ENCODE measurements at places on chromosomes 6 and 20.

DNA sequence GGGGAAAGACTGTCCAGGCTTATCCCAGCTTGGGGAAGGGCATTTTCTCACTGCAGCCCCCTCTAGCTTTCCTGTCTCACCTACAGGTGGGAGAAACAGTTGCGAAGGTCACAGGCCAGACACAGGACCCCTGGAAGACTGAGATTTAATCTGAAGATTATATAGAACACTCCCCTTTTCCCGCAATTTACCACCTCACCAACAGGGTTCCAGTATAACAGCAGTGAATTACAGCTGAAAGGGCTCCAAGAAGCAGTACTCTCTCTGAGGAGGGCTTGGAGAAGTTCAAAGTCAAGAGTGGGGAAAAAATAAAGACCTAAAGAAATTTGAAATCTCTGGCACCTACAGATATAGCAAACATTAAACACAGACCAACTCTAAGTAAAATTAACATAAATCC lies 111.9 kb downstream of the ANKRD60 start:
- DNase-seq, result no peak

- no peak for DNase-seq
Measured at GRCh38 chr6:142728910-142729481, 216.0 kb downstream of the HIVEP2 start.

DNA sequence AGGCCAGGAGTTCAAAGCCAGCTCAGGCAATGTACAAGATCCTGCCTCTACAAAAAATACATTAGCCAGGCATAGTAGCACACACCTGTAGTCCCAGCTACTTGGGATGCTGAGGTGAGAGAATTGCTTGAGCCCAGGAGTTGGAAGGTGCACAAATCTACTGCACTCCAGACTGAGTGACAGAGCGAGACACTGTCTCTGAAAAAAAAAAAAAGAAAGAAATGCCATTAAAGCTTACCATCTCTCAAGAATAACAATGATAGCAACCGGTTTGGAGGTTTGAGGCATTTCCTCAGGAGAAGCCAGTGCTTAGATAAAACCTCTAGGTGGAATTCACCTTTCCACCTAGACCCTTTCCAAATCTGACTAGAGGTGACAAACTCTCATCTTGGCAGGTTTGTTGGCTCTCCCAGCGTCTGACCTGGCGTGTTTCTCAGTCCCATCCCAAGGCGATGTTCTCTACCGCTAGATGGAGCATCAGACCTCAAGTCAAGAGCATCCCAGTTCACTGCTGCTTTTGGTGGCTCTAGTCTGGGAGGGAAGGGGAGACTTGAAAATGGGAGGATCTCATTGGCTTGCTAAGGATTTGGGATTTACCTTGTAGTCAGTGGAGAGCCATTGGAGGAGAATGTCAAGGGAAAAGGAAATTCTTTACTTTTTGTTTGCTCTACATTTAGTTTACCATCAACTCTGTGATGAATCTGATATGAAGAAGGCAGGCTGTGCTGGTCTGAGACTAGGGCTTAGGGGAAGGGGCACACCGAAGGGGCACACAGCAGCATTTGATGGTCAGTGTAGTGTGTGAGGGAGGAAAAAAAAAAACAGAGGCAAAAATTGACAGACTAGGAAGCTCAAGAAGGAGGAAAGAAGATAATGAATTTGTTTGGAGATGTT lies 67.9 kb downstream of the NCOA7 start:
- peak; percentile 72 for DNase-seq

DNA sequence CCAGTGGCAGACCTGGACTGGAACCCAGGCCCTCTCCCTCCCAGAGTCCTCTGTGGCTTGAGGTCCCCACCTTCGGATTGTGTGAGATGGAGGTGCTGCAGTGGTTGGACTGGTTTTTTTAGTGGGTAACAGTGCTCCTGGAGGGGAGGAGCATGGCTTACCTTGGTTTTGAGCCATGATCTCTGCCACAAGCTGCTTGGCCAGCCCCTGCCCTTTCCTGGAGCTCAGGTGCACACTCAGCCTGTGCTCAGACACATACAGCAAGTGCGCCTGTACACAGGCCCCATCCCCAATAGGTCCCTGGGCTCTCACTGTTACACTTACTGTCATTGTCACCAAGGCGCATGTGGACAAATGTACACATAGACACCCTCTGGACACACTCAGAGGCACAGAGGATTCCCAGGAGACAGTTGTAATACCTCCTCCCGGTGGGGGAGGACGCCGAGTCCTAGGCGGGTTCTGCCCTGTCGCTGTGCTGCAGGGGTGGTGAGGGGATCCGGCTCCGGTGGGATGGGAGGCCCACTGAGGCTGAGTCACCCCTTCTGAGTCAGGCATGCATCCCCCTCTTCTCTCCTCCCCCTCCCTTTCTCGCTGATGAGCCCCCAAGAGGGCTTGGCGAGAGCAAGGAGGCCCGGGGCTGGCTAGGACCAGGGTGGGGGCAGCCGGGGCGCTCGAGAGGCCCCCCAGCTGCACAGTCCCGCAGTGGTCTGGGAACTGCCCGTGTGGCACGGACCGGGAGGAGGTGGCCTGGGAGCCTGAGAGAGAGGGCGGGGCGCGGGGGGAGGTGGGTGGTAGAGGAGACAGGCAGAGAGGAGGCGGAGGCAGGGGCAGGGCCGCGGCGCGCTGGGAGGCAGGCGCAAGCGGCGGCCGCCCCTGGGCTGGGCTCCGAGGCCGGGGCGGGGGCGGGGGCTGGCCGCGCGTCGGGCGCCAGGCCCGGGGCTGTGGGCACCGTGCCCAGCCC lies 522 bp upstream of the EPB41L1 start:
- peak; percentile 67 for DNase-seq

- peak; percentile 64 for DNase-seq
Measured at GRCh38 chr6:22221630-22222029, 75.2 kb downstream of the PRL start.

DNA sequence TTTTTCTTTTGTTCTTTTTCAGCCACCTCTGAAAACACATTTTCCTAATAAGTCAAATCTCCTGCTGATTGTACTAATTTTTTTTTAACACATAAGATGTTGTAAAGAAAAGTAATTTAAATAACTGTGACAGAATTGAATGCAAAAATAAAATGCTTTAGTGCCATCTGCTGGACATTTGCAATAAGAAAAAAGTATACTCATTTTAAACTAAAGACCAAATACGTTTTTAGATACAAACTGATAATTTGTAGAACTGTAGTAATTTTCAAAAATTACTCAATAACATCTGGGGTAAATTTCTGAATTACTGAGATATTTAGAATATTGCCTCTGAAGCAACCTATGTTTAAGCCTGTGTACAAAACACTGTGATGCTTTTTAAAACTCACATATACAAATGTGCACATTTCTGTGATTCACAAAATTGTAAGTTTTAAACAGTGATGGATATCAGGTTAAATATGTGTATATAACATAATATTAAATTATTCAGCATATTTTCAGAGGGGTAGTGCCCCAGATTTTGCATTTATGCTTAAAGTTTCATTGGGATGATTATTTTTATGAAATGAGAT lies 198.7 kb downstream of the RIMS1 start:
- DNase-seq, result peak; percentile 30

GRCh38 chr20:46641424-46641823 lies 9.8 kb downstream of the SLC13A3 start:
- DNase-seq, result no peak

DNA sequence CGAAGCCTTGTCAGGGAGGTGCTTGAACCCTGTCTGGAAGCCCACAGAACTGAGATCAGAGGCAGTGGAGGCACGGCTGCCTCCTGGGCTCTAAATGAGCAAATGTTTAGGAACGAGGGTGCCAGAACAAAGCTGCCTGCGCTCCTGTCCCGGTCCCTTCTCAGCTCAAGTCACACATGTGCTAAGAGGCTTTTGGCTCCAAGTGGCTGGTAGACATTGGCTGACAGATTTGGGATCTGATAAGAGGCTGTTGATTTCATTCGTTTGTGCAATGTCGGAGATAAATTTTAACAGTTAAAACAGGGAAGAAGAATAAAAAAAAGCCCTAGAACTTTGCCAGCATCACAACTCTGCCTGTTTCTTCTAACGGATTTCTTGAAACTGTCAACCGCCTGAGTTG lies 191.8 kb downstream of the NRN1 start:
- no peak for DNase-seq

DNA sequence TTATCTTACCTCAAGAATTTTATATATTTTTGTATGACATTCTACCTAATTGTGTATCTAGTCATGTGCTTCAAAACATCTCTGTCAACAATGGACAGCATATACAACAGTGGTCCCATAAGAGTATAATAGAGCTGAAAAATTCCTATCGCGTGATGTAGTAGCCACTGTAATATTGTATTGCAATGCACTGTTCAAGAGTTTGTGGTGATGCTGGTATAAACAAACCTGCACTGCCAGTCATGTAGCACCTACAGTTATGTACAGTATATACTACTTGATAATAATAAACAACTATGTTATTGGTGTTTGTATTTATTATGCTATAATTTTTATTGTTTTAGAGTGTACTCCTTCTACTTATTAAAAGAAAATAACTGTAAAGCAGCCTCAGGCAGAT lies 672.7 kb downstream of the CD109 start:
- DNase-seq, result no peak

- no peak for DNase-seq
Measured at GRCh38 chr20:58711266-58712051, 18.9 kb downstream of the NPEPL1 start.

- no peak for DNase-seq
Measured at GRCh38 chr6:156175433-156175832, 601.7 kb upstream of the ARID1B start.

DNA sequence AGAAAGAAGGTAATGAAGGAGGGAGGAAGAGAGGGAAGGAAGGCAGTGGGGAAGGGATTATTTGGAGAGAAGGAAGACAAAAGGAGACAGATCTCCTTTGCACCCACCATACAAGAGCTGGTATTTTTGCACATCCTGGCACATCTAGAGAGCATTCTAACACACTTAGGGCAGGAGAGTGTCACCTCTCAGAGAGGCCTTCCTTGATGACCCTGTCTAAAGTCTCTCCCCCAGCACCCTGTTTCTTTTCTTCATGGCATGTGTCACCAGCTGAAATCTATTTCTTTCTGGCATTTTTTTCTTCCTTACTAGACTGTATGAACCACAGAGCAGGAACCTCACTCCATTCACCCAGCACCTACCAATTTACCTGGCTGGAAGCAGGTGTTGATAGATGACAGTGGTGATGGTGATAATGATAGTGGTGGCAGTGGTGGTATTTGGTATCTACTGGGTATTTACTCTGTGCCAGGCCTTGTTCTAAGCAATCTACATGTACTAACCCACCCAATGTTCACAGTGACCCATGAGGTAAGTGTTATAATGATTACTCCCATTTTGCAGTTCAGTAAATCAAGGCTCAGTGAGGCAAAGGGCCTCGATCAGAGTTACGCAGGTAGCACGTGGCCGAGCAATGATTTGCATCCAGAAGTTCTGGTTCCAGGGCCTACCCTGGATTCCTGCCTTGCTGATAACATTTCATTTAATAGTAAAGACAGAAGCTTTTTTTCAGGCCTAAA lies 131.8 kb downstream of the NFATC2 start:
- DNase-seq, result no peak

DNA sequence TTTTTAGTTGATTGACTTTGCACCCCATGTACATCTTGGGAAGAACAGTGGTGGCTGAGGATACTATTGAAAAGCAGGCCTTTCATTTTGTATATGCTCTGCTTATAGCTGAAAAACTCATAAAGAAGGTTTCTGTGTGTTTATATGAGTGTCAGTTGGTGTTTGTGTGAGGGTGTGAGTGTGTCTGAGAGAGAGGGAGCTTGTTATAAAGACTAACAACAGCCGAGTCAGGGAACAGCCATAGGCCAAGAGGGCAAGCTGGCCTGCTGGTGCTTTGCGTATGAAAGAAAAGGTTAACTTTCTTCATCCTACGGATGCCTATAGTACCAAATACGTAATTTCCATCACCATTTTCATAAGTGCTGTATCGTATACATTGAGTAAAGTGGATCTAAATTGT lies 88.3 kb downstream of the MTHFD1L start:
- DNase-seq, result no peak

GRCh38 chr6:143248359-143248758 lies 187.7 kb downstream of the AIG1 start:
- no peak for DNase-seq

- DNase-seq, result no peak
Measured at GRCh38 chr20:51543422-51543788, 886 bp upstream of the NFATC2 start.

GRCh38 chr6:104186831-104187230 lies 672.9 kb downstream of the HACE1 start:
- DNase-seq, result no peak

DNA sequence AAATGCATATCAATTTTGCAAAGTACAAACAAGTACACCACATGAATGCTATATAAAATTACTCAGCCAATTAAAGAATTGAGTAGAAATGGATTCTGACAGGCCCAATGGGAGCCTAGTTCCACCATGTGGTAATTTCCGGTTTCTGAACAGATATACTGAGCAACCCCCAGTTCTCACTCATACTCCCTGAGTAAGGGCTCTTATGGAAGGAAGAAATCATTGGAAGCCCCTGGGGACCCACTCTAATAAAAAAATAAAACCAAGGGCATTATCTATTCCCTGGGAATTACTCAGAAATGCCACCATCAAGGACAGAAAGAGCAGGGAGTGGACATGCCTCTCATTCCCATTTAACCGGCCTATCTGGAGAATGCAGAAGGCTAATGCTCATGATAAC lies 34.6 kb downstream of the STX7 start:
- no peak for DNase-seq

DNA sequence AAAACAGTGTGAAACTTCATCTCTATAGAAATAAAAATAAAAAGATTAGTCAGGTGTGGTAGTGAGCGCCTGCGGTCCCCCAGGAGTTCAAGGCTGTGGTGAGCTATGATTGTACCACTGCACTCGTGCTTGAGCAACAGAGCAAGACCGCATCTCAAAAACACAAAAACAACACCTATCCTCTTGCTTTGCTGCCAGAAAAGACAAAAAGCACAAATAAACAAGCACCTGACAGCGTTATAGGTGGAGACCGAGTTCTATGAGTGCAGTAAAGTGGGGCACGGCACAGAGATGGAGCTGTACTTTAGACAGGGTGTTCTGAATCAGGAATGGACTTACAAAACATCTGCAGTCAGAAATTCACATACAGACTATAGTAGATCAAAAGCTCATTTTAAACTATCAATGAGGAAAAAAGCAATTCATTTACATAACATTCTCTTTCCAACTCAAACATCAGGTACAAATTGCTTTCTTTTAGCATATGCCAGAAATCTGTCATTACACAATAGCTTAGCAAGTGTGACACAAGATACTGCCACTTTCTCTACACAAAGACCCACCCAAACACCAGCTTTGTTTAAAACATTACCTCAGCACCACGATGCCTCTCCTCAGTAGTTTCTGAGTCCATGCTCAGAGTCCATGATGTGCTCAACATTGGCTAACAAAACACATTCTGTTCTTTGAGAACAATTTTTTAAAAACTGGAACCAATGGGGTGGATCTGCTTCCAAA lies 10.1 kb downstream of the EZR start:
- peak; percentile 78 for DNase-seq

GRCh38 chr6:129521946-129522345 lies 188.0 kb downstream of the ARHGAP18 start:
- DNase-seq, result no peak

- no peak for DNase-seq
Measured at GRCh38 chr6:148379966-148380713, 37.5 kb downstream of the SASH1 start.
